NCI-H2107 (cell line): ENCODE measurements at places on chromosomes 1 and 21.

GRCh38 chr1:82318265-82318664, 517.5 kb downstream of the ADGRL2 start:
- DNase-seq: no peak

GRCh38 chr1:216919060-216919970, 196.1 kb upstream of the ESRRG start:
- peak; percentile 20 for DNase-seq

- DNase-seq: no peak
These were observed at the start of gene C2CD2 for GRCh38 chr21:41953831-41954653. C2CD2 (minus strand) TSS chr21:41954018; CDS start chr21:41953648, 370 bp downstream.

- no peak for DNase-seq
These were observed 48.1 kb upstream of the FNBP1L start for GRCh38 chr1:93399781-93400180.

GRCh38 chr1:193927550-193927949, 741.1 kb upstream of the B3GALT2 start:
- DNase-seq: no peak

DNA sequence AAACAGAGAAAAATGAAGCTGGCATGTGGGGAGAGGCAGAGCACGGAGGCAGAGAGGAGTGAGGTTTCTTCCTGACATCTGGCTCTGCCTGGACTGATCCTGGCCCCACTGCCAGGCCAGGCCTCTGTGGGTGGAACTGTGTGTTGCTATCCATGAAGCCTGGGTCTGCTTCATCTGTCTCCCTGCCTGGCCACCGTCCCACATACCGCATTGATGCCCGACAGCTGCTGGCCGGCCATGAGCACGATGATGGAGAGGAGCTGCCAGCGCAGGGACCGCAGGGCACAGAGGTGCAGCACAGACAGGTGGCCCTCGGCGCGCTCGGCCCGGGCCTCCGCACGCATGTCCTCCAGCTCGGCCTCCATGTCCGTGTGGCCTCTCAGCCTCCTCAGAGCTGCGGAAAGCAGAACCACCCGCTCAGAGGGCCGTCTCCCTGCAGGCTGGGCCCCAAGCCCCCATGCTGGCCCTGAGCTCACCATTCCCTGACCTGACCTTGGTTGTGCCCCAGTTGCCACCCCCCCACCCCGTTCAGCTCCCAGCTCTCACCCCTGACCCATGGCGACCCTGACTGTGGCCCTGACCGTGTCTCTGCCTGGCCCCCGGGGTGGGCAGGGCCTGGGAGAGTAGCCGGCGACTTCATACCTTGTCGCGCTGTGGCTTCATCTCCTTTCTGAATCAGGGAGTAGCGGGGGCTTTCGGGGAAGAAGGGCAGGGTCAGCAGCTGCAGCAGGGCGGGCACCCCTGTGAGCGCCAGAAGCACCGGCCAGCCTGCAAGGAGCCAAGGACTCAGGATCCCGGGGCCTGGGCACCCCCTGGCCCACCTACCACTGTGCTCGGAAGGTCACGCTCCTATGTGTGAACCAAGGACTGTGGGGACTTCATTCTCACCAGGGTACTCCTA, 11.5 kb downstream of the SLC2A7 start:
- no peak for DNase-seq

GRCh38 chr1:231200388-231201031, 38.7 kb downstream of the TRIM67 start:
- no peak for DNase-seq

DNA sequence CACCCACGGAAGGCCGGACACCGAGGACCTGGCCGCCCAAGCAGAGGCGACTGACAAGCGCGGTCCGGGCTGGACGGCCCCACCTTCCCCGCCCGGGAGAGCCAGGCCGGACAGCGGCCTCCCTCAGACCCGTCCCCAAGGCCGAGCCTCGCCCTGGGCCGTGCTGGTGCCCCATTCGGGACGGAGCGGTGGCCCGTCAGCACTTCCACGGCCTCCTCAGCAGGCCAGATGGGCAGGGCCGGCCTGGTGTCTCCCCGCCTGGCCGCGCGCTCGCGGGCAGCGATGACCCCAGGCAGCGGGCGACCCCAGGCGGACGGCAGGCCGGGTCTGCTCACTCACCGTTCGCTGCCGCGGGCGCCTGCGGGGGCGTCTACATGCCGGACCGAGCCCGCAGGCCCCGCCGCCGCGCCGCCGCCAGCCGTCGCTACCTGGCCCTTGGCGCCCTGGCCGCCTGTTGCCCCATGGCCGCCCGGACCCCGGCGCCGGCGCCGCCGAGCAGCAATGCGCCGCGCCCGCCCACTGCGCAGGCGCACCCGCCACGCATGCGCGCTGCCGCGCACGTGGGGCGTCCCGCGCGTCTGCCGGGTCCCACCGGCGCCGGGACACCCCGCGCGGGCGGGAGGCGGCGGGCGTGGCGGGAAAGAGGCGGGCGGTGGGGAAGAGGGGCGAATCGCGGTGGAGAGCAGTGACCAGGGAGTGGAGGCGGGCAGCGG, at the start of gene NADK:
TSS of gene NADK (minus strand) at position 521 of the 713 bp plus-strand sequence. CDS start 13,064 bp downstream, outside the sequence.
- DNase-seq: no peak

- DNase-seq: no peak
These were observed 1300.0 kb downstream of the PLA2G4A start for GRCh38 chr1:188128761-188129160.

- DNase-seq: peak; percentile 96
These were observed at the start of gene APH1A for GRCh38 chr1:150268705-150269403. APH1A (minus strand) TSS chr1:150269016; CDS start chr1:150268810, 206 bp downstream.

- no peak for DNase-seq
These were observed 128.8 kb downstream of the KCNJ6 start for GRCh38 chr21:37787456-37787855.

- peak; percentile 37 for DNase-seq
These were observed 1.3 kb downstream of the CNN3 start for GRCh38 chr1:94925561-94926125.

DNA sequence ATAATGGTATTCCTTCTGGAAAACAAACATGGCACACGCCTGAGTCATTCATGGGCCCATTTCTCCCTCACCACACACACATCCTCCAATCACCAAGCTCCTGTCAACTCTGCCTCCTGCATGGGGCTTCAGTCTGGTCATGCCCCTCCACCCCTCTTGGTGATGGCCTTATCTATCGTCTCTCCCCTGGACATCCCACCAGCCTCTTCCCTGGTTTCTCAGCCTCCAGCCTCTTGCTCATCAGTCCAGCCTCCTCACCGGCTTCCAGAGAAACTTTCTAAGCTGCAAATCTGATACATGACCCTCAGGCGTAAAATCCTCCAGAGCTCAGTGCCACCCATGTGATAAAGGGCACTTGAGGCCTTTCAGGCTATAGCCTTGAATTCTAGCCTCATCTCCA, 243.9 kb downstream of the FOXD2 start:
- DNase-seq: no peak

DNA sequence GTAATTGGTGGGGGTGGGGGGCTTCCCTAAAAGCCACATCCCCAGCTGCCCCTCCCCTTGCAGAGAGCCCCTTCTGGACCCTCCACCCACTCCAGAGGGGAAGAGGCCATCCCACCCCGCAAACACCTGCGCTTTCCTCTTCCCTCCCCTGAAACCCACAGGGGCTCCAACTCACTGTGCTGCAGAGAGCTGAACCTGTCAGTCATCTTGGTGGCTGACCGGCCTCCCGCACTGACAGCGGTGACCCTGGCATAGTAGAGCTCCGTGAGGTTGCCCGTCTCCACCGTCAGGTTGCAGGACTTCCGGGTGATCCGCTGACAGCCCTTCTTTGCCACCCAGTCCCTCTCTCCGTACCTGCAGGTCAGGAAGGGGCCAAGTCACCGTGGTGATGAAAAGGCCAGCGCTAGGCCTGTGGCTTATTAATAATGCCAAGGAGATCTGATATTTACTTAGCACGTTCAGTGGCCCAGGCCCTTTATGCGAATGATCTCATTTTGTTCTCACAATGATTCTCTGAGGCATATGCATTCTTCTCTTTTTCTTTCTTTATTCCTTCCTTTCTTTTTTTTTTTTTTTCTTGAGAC, 5.9 kb downstream of the IL22RA1 start:
- no peak for DNase-seq

DNA sequence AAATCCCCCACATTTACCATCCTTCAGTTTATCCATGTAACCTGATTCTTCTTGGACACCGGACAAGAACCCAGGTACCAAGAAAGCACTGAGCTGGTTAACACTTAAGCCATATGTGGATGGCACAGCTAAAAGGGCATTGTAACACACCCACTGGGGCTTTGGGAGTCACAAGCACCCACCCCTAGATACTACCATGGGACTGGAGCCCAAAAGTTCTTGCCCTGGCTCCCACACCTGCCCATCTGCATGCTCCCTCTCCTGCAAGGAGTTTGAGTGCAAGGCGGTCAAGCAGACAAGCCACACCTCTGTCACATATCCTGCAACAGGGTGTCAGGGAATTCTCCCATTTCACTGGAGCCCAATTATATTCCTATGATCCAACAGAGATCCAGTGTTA, 270.1 kb downstream of the USH2A start:
- no peak for DNase-seq

DNA sequence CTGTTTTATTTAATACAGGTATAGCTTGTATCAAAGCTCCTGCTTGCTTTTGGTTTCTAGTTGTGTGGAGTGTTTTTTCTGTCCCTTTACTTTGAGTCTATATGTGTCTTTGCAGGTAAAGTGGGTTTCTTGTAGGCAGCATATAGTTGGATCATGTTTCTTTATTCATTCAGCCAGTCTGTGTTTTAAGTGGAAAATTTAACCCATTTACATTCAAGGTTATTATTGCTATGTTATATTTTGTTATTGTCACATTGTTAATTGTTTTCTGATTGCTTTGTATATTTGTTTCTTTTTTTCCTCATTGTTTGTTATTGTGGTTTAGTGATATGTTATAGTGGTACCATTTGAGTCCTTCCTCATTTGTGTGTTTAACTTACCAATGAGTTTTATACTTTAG, 26.7 kb downstream of the CLDN19 start:
- DNase-seq: no peak

GRCh38 chr1:82800721-82801120, 1000.0 kb downstream of the ADGRL2 start:
- no peak for DNase-seq

- DNase-seq: no peak
These were observed 108.0 kb downstream of the NRIP1 start for GRCh38 chr21:14956807-14957206.

DNA sequence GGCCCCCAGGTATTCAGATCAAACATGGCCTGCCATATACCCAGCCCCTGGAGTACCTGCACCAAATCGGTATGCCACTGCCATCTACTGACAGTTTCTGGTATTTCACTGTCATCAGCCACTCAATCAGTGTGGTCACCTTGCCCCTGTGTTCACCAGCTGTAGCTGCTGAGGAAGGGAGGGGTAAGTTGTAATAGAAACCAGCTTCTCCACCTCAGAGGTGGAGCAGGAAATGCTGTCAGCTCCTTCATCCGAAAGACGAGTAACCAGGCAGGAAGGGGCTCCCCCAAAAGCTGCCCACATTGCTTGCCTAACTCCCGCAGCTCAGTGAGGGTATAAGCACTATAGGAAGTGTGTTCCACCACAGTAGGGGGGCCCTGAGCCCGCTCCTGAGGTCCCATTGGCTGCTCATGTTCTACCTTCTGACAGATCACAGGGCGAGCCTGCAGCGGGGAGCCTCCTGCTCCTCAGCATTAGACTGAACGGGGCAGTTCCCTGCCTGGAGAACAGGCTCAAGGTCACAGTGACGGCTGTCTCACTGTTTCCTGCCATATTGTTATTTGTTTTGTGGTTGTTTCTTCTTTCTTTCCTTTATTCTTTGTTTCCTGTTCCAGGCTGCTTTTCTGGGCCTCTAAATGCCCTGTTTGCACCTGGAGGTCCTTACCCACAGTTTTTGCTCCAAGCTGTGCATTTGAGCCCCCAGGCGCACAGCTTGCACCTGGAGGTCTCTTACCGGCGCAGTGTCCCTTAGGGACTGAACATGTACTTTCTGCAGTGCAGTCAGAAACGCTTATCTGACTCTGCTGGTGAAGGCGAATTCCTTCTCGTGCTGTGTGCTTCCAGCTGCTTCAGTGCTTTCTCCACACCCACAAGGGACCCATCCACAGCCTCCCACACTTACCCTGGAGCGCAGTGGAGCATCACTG, 1638.3 kb downstream of the MRPL39 start:
- DNase-seq: no peak

- DNase-seq: no peak
These were observed 165.4 kb upstream of the ADAMTS5 start for GRCh38 chr21:27132266-27132665.

GRCh38 chr1:59856725-59857338, 42.1 kb downstream of the HOOK1 start:
- DNase-seq: no peak

GRCh38 chr1:5620997-5621396, 371.2 kb downstream of the NPHP4 start:
- no peak for DNase-seq

- no peak for DNase-seq
These were observed 40.6 kb upstream of the ZBTB40 start for GRCh38 chr1:22410928-22411495.

DNA sequence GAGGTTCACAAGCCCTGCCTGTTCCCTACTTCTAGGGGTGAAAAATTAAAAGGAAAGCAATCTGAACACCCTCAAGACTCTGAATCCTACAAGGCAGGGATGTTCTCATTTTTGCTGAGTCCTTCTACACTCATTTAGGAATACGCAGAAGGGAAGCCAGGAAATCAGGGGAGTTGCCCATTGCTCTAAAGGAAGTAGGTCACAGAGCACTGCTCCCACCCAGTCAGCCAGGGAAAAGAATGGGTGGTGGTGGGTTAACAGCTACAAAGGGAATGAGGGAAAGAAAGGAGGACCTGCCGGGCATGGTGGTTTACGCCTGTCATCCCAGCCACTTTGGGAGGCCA, 2.4 kb upstream of the CTTNBP2NL start:
- DNase-seq: no peak

DNA sequence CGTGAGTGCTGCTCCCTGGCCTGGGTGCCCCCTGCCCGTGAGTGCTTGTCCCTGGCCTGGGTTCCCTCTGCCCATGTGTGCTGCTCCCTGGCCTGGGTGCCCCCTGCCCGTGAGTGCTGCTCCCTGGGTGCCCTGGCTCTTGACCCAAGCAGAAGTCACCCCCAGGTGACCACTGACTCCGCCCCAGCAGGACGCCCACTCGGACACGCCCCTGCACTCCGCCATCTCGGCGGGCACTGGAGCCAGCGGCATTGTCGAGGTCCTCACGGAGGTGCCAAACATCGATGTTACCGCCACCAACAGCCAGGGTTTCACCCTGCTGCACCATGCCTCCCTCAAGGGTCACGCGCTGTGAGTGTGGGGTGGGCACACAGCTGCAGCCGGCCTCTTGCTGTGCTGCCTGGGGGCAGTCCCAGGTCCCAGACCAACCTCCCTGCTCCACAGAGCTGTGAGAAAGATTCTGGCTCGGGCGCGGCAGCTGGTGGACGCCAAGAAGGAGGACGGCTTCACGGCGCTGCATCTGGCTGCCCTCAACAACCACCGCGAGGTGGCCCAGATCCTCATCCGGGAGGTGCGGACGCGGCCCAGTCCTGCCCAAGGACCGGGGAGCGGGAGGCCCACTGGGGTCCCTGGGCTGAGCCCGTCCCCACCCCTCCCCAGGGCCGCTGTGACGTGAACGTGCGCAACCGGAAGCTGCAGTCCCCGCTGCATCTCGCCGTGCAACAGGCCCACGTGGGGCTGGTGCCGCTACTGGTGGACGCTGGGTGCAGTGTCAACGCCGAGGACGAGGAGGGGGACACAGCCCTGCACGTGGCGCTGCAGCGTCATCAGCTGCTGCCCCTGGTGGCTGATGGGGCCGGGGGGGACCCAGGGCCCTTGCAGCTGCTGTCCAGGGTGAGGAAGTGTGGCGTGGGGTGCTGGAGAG, 3.9 kb upstream of the MMP23B start:
- no peak for DNase-seq
